ENCODE measurements at places on chromosomes 1 and 21.
A peak's percentile ranks its signal among the peaks of the same experiment; 100 is the strongest.

- DNase-seq: no peak
These were observed 215.1 kb downstream of the BRINP3 start for GRCh38 chr1:190262538-190262937.

DNA sequence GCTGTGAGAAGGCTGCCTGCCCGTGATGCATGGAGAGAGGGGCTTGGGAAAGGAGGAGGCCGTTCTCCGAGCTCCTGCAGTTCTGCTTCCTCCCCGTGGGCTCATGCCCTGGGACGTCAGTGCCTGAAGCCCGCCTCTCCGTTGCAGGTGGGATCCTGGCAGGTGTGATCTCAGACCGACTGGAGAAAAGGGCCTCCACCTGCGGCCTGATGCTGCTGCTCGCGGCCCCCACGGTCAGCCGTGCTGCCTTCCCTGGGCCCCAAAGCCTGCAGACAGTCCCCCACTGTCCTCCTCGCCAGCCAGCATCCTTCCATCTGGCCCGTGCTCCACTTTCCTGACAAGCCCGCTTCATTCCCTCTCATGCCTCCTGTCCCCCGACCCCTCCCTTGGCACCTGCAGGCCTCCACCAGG is 50.9 kb downstream of the SLC37A1 start:
- peak; percentile 80 for DNase-seq

DNA sequence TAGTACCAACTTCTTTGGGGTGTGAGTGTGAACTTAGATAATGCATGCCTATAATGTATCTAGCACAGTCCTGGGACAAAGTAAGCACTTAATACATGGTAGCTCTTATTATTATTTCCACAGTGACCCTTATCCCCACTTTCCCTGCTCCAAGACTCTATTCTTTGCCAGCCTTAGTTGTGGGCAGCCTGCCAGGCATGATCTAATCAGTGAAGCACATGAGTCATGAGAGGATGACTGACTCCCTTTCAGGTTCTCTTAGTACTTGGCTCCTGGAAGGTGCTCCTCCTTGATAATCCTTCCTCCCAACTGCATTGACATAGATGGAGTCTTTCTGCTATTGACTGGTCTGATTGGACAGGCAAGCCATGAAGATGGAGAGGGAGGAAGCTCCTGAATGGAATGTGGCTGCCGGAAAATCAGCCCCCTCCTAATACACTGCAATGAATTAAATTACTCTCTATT is 17.4 kb upstream of the GNG12 start:
- DNase-seq: peak; percentile 92

DNA sequence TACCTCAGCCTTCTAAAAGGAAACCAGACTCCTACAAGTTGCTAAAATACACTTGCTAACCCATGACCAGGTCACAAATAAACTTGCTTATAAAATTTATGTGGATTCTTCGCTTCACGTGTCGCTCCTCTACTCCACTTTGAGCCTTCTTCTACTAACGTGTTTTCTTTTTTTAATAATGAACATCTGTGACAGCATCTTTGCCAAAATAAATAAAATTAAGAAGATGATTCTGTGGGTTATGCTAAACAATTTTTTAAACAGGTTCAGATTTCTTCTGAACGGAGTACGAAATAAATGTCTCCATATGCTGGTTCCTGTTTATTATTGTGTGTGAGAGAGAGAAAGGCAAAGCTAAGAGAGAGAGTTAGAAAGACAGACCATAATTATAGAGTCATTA is 735.8 kb downstream of the LTN1 start:
- DNase-seq: no peak

DNA sequence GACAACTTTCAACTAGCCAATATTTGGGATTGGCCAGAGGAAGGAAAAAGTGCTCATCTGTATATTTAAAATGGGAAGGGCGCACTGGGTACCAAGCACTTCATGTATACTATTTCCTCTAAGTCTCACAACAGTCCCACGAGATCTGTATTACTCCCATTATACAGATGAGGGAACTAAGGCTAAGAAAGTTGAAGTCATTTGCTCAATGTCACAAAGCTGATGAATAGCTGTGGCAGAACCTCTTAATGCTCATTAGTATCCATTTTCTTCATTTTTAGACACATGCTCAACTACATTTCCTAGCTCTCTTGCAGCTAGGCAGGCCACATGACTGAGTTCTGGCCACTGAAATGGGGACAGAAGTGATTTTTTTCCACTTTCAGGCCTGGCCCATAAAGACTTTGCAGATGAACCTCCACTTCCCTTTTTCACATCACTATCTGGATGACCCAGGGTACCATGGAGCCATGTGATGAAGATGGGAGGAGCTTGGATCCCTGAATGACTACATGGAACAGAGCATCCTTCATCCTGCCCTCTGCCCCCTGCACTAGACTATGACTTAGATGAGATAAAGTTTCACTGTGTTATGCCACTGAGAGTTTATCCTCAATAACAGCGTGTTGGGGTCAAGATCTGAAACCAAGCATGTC is 31.8 kb downstream of the ATF3 start:
- no peak for DNase-seq

- DNase-seq: no peak
These were observed 27.1 kb downstream of the GBP2 start for GRCh38 chr1:89098857-89099256.

DNA sequence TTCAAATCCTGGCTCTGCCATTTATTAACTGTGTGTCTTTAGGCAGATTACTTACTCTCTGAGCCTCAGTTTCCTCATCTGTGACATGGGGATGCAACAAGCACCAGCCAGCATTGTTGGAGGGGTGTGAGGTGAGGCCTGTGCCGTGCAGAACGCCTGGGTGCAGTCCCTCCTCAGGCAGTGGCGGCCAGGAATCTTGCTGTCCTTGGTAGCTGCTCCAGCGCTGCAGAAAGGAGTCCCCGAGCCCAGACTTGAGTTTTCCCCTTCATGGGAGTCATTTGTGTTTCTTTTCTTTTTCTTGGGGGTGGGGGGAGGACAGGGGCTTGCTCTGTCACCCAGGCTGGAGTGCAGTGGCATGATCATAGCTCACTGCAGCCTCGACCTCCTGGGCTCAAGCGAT is 46.6 kb downstream of the DISP3 start:
- peak; percentile 41 for DNase-seq

- no peak for DNase-seq
These were observed 32.9 kb downstream of the PBX1 start for GRCh38 chr1:164591858-164592257.

GRCh38 chr1:37946703-37947360 is at the start of gene INPP5B:
TSS of gene INPP5B (minus strand) at chr1:37947053. CDS start at chr1:37946308, 745 bp downstream.
- DNase-seq: peak; percentile 93

DNA sequence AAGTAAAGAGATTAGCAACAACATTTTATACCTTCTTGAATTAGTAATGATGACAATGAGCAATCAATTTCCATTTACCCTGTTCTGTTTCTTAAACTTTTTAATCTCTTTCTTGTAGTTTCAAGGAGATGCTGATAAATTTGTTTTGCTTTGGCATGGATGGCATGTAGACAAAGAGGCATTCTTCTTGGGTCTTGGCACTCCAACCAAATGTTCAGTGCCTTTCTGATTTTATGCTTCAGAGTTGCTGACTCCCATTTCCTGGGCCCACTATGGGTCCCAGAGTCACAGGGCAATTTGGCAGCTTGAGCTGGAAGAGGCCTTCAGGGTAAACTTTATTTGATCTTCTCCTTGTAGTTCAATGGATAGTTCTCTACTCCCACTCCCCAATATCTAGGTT is 42.1 kb upstream of the OSBPL9 start:
- DNase-seq: no peak

- DNase-seq: no peak
These were observed 232.6 kb downstream of the PCP4 start for GRCh38 chr21:40099809-40100208.

DNA sequence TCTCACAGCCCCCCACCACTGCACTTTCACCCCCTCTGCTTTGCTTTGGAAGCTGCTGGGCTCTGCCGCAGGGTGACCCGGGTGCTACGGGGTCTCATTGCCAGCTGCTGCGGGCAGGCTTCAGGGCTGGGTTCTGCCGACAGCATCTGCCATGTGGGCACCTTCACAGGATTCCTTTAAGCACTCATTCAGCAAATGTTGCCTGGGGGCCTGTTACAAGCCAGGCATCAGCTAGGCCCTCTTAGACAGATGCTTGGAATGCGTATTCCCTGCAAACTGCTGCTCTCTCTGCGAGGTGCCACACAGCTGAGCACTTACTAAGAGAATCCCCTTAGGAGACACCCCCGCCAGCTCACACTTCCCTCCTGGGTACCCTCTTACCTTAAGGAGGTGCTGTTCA is 29.2 kb downstream of the COL16A1 start:
- no peak for DNase-seq

- DNase-seq: no peak
These were observed 91.5 kb downstream of the XCL2 start for GRCh38 chr1:168452329-168452728.

DNA sequence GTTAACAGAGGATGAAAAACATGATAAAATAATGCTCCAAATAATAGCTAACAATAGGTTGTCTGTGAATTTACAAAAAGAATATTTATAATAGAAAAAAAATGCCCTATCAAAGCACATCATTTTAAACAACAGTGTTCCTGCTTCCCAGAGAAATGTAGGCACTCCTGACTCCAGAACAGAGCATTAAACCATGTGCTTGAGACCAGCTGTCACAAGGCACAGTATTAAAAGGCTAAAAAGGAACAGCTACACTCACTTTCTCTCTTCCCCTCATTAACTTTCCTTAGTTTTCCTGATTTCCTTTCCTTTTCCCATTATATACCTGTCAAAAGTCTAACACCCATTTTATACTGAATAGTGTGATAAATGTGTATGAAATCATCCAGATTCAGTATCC is 10.9 kb downstream of the VAV3 start:
- no peak for DNase-seq
